ENCODE measurements at places on chromosomes 11 and 22.
A peak's percentile ranks its signal among the peaks of the same experiment; 100 is the strongest.

DNA sequence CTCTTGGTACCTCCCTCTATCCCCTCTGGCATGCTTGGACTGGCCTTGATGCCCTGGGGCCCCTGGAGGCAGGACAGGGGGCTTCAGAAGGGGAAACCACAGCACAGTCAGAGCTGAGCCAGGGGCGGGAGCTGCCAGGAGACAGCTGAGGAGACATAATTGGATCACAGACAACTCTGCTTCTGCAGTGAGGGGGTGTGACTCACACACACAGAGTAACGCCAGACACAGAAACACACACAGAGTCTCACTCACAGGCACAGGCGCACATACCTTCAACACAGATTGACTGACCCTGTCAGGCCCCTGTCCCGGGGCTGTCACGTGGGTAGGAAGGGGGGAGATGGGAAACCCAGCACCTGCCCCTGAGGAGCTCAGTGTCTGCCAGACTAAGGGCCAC lies 20.6 kb downstream of the STARD10 start:
- no peak for DNase-seq

DNA sequence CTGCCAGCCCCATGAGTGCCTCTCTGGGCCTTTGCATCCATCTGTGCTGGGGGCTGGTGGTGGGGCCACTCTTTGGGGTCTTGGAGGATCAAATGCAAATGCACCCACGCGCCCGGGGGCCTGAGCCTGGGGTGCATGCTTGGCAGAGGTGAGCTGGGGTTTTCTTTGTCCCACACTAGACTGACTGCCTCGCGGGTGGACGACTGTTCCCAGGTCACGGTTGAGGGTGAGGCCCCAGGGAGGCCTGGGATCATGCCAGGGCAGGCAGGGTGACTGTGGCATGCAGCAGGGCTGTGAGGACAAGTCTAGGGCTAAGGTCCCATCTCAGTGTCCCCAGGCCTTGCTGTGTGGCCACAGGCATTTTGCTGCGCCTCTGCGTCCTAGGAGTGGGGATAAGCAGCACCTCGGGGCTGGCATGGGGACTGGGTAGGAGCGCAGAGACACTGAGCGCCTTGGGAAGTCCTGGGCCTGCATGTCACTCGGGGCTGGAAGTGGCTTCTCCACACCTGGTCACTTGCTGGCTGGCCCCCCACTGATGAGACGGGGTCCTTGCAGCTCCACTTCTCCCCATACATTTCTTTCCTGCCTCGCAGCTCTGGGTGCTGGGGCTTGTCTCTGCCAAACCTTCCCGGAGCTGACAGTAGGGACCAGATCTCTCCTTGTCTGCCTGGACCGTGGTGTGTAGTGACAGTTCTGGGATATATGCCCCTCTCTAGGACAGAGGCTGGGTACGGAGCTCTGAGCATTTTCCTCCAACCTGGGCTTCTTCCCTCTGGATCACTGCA lies 133.1 kb downstream of the CTTN start:
- DNase-seq, result no peak

DNA sequence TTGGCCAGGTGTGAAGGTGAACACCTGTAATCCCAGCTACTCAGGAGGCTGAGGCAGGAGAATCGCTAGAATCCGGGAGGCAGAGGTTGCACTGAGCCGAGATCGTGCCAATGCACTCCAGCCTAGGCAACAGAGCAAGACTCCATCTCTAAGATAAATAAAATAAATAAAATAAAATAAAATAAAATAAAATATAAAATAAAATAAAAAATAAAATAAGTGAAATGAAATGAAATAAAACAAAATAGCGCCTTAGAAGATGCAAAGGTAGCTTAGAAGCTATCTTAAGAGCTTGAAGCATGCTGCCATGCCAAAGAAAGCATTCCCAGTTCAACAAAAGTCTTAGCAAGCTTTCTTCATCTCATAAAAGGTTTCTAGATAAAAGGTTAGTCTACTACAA lies 6.9 kb upstream of the APOBEC3C start:
- DNase-seq, result no peak

DNA sequence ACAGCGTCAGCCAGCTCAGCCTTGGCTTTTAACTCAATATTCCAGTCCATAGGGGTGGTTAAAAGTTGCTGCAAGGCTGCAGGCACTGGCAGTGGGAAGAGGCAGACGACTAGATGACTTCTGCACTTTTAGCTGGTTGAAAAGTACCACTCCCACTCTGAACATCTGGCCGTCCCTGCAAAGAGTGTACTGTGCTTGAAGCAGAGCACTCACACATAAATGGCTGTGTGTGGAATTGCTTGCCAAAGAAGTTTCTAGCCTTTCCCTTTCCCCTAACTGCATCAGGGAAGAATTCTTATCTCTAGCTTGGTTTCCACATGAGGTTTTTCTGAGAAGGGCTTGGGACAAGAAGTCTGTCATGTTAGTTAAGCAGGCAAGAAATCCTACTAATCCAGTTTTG lies 5.1 kb upstream of the PHLDB1 start:
- DNase-seq, result no peak

GRCh38 chr22:32112380-32112779 lies 46.7 kb downstream of the C22orf42 start:
- no peak for DNase-seq

GRCh38 chr22:20117633-20118299 lies 740 bp upstream of the TRMT2A start:
- peak; percentile 69 for DNase-seq

DNA sequence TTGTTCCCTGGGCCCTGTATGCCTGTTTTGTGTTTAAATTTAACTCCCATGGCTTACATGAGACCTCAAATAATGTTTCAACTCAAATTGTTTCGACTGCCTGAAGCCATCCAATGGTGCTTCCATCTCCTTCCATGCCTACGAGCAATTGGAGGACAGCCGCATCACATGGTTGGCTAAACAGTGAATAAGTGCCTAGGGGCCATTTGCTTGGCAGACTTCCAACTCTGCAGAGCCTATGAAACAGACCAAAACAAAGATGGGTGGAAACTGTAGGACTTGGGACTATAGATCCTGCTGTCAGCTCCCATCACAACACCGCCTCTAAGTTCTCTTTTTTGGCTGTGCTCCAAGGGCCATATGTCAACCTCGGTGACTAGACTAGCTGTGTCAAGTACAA lies 84.1 kb downstream of the PARVA start:
- DNase-seq, result no peak

DNA sequence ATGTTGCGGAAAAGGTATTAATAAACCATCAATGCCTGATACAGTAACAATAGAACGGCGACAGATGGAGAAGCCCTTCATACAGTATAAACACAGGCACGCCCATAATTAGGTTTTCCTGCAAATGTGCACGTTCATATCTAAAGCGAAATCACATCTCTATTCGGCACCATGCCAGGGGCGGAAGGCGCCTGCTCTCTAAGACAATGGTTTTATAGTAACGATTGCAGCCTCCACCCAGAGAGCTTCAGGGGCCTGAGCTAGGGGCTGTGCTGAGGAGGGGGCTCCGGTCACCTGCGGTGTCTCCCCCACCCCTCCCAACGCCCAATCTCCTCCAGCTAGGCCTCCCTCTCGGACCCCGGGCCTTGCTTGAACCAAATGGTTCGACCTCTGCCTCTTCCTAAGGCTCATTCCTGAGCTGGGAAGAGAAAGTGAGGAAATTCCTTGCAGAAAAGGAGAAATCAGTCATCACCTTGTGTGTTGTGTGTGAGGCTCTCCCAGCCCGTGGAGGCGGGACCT lies 9.6 kb downstream of the KRTAP5-5 start:
- no peak for DNase-seq

- no peak for DNase-seq
Observed at GRCh38 chr22:29003552-29003951, 58.1 kb downstream of the C22orf31 start.

- DNase-seq, result no peak
Observed at GRCh38 chr11:45844822-45845578, 2.3 kb upstream of the CRY2 start.

- DNase-seq, result no peak
Observed at GRCh38 chr22:37337204-37337943, 55.1 kb downstream of the CYTH4 start.

All from GM06990 (cell line).